Activated CD4-positive, alpha-beta T cell treated with anti-CD3 and anti-CD28 coated beads for 24 hours (primary cell): ENCODE measurements at places on chromosomes 4 and X.

DNA sequence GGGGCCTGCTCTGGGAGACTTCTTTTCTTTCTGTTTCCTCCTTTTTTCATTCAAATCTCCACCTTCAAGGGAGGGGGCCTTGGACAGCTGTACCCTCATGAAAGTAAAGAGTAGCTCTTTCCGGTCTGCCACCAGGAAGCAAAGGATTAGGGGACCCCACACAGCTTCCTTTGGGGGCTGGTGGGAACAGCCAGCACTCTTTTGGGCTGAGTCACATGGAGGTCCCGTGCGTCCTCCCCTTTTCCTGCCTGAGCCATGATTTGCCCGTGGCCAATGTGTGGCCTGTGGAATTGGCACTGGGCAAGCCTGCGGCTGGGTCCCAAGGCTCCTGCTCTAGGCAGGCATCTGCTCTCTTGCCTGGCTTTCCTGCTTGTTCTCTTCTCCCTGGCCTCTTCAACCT, 65.5 kb downstream of the FHDC1 start:
- DNase-seq, result no peak

DNA sequence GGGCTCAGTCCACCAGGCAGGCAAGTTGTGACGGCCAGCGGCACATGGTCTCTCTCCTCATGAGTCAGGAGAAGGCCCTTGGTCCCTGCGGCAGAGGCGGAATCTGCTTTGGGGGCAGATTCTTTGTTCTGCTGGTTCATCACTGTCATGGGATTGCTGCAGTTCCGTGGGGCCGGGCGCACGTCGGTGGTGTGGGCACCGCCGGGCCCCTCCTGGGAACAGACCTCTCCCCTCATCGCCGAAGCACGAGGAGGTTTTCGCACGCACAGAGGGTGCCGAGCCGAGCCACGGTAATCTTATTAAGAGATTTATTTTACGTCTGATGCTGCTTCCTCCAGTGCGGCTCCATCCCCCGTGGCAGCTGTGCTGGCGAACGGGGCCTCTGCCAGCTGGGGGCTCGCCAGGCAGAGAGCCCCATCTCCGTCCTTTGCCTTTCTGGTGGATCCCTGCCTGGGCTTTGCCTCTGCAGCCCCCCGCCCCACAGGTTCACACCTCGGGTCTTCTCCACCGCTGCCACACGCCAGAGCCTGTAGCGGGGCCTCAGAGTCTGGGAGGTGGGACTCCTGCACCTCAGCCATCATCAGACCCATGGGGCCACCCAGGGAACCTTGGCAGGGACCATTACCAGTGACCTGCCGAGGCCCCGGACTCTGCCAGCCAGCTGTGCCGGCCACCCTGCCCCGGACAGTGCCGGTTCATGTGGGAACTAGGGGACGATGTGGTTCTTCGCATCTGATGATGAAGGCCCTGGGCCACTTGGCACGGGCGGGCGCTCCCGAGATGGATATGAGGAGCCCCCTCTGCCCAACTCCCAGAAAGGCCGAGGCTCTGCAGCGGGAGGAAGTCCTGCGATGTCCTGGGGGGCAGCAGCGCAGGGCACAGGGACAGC, 86.7 kb upstream of the NKX1-1 start:
- no peak for DNase-seq

DNA sequence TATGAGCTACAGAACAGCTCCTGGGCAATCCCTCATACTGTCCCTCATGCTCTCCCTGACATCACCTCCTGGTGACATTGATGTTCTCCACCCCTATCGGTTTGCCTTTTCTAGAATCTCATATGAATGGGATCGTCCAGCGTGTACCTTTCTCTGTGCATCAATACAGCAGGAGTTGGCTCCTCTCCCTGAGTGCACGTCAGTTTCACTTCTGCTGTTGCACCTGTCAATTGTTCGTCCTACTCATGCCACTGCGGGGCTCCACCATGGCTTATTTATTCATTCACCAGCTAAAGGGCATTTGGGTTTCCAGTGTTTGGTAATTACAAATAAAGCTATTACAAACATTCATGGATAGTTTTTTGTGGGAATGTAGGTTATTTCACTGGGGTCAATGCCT, 269.1 kb upstream of the ZFP42 start:
- no peak for DNase-seq

DNA sequence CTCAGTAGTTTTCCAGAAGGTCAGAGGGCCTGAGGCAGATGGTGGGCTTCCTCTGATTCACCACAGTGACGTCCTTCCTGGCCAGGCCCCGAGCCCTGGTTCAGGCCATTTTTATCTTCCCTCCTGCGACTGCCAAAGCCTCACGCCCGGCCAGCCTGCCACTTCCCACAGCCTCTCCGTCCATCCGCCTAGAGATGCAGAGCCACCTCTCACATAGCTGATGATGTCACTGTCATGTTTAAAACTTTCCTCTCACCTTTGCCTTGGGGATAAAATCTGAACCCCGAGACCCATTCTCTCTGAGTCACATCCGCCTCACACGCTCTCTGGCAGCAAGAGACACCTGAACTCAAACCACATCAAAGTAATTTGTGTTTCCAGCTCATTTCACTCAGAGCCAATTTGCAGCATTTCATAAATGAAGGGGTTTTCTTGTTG, 175.3 kb downstream of the QDPR start:
- DNase-seq, result peak; percentile 58

DNA sequence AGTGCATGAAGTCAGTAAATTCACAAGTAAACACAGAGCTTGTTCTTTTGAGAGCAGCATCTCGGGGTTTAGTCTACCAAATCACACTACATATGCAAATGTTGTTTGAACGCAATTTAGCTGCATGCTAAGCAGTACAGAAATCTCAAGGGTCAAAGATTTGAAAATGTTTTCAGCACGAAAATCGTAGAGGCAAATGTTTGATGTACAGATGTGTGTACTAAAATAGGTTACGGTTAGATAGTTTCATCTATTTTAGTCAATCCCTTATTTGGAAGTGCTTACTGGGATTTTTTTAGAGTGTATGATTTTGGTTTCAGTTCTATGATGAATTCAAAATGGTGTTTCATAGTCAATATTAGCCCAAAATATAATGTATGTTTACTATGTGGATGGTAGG, 1928.2 kb upstream of the TENM3 start:
- DNase-seq, result no peak

DNA sequence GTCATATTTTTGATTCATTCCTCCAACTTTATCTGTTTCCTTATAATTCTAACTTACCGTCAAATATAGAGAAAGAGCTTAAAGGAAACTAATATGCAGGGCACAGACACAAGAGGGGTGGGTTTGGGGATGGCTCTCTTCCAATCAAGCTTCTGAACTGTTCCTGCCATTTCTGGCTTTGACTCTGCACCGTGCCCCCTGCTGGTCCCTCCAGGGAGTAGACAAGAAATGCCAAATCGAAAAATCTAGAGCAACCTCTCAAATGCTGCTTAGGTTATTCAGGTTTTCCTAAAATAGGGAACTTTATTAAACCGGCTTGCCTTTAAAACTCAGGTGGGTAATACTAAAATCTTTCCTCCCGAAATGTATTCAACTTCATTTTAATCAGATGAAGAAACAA, 39.8 kb upstream of the VCX3A start:
- DNase-seq, result no peak

- no peak for DNase-seq
These were observed 9.5 kb upstream of the NAAA start for GRCh38 chr4:75950213-75950815.

DNA sequence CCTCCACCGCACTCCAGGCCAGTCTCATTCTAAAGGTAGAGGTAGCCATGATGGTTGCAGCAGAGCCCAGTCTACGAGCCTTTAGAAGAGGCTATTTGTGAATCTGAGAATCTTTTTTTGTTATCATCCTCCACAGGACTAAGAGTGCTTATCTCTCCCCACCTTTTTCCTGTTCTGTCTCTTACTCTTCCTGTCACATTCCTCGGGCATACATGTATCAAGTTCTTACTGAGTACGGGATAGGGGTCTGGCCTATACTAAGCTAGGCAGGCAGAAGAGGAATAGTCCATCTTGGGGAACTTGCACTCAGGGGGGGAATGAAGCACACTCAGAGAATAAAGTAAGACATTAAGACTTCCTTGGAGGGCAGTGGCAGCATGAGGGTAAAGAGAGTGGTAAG, 25.7 kb downstream of the LAS1L start:
- no peak for DNase-seq

DNA sequence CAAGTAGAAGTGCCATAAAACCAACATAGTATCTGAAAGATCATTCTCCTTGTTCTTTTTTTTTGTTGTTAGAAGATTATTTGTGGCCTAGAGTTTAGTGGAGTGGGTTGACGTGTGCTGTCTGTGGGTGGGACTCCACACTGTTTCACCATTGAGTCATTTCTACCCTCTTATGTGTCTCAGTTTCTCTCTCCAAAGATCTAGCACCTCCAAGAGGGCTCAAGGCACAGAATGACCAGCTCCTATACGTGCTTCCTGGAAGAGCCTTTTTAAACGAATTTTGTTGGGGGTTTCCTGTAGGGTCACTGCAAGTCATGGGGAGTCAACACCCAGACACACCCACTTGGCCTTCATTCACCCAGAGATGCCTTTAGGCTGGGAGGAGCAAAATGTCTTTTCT, 150.1 kb downstream of the KLF8 start:
- DNase-seq, result no peak

GRCh38 chr4:3705236-3705987, 60.8 kb upstream of the ADRA2C start:
- DNase-seq, result no peak

DNA sequence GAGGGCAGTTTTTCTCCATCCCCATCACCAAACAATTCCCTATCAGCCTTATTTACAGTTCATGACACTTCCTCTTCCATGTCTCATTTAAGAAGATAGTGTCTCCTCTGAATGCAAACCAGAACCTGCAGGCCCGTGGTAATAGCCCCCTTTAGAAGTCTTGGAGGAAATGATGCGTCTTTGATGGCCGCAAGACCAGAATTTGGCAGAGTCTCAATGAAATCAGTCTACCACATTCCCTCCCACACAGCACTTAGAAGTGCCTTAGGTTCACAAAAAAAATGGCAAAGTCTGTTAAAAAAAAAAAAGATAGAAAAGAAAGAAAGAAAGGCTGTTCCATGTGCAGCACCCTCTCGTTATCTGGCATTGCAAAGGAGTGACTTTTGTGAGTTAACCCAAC, 2.1 kb upstream of the KDR start:
- DNase-seq, result no peak

DNA sequence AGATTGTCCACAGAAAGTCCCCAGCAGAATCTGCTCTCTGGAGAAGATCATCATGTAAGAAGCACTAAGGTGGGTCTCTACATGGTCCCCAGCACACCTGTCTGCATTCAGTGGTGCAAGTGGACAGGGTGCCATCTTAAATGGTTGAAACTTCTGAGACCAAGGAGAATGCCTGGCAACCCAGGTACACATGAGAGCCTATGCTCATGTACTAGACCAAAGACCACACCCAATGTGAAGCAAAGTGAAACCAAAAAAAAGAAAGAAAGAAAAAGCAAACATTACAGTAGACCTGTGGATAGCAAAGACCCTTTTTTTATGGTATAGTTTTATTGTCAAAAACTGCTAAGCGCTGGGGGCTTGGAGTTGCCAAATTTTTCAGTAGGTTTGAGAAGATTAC, 15.0 kb downstream of the CD40LG start:
- DNase-seq, result no peak

GRCh38 chrX:13808293-13808692, 8.6 kb downstream of the GPM6B start:
- no peak for DNase-seq

- DNase-seq, result no peak
These were observed 161.0 kb upstream of the RASGEF1B start for GRCh38 chr4:81632581-81633299.

DNA sequence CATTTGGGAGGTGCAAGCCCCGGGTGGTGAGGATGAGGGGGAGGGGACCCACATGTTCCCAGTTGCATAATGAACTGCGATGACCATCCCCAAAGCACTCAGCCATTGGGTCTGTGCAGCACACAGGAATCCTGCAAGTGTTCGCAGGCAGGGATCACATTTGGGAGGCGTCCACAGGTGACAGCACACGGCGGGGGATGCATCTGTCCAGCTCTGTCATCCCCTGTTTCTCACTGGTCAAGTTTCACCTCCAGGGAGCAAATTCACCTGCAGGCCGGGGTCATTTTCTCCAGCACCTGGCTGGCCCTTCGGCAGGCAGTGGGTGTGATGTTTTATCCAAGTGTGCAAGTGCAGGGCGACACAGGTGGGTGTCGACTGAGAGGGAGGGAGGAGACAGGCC, 33.3 kb upstream of the SORCS2 start:
- DNase-seq, result no peak

DNA sequence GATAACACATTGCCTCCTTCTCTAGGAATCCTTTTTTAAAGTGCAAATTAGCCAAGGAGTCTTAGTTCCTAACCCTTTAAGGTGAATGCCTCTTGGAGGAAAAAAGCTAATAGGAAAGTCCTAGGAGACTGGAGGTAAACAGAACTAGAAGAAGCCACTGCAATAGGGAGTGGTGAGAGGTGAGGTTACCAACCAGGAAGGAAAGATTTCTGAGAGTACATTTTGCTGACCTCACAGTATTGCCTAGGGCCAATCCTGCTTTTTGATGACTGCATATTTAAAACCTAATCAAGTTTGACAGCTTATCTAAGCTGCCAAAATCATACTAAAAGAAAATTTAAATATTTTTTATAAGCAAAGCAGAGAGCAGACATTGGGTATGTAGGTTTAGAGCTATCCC, 7.3 kb upstream of the CUL4B start:
- DNase-seq, result no peak
